Mammary epithelial cell (primary cell): ENCODE measurements at places on chromosomes 3 and 15. TPM values are rescaled to one million over a fixed set of nuclear protein-coding genes. Genes with fewer than 3 reads are reported as not detected.
A peak's percentile ranks its signal among the peaks of the same experiment; 100 is the strongest.

DNA sequence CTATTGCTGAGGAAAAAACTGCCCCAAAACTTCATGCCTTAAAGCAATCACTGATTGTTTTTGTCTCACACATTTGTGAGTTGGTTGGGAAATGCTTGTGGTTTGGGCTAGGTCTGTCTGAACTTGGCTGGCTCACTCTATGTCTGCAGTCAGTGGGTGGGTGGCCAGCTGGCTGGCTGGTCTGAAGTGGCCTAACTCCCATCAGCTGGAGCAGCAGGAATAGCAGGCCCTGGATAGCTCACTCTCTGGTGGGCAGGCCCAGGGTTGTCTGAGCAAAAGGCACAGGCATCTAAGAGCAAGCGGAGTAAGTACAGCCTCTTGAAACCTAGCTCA is 37.7 kb upstream of the PRR20G start:
- peak; percentile 72 for DNase-seq

DNA sequence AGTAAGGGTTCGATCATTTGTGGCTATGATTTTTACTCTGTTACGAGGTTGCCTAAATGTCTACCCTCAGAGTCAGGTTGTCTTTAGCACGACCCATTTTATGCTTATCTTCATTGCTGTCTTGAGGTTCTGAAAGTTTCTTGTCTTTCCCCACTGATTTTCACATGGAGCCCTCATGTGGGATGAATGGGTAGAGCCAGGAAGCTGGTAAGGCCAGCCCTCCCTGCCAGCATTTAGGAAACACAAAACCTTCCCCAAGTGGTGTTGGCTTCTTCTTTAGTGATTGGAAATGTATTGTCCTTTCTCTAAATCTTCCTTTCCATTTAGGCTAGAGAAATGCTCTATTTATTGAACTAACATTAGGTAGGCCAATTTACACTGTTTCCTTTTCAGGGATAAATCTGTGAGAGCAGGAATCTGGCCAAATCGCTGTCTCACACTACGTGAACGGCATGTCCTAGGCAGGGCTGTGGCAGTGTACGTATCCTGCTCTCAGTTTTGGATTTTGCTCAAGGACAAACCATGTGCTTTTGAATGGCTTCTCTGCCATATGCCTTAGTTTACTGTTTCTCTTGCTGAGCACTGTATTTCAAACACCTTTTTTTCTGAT is 43.7 kb downstream of the MYZAP start:
- DNase-seq: no peak

GRCh38 chr15:53588773-53589172 is 170.7 kb downstream of the WDR72 start:
- peak; percentile 42 for DNase-seq

DNA sequence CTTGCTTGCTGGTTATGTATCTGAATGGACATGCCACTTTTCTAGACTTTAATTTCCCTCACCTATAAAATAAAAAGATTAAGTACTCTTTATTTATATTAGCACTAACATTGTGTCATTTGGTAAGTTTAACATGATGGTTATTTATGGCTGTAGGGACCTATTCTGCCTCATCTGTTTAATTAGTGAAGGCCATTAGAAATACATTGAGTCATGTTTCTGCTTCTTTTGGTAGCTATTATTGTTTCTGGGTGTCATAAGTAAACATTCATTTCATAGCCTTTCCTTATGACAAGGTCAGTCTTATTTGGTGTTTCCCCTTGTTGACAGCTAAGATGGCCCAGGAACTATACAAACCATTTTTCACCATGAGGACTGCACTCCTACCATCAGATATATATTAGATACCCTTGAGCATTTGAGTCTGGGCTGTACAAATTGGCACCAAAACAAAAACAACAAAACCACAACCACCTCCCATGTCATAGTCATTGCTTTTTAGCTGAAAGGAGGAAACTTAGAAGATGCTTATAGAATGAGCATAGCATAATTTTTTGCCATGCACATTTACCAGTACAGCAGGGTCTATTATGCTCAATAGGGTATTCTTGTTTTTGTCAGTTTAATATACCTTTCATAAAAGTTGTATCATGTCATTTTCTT is 39.3 kb downstream of the SRP14 start:
- DNase-seq: no peak

- DNase-seq: no peak
Observed at GRCh38 chr3:66450390-66451022, 50.3 kb downstream of the LRIG1 start.

DNA sequence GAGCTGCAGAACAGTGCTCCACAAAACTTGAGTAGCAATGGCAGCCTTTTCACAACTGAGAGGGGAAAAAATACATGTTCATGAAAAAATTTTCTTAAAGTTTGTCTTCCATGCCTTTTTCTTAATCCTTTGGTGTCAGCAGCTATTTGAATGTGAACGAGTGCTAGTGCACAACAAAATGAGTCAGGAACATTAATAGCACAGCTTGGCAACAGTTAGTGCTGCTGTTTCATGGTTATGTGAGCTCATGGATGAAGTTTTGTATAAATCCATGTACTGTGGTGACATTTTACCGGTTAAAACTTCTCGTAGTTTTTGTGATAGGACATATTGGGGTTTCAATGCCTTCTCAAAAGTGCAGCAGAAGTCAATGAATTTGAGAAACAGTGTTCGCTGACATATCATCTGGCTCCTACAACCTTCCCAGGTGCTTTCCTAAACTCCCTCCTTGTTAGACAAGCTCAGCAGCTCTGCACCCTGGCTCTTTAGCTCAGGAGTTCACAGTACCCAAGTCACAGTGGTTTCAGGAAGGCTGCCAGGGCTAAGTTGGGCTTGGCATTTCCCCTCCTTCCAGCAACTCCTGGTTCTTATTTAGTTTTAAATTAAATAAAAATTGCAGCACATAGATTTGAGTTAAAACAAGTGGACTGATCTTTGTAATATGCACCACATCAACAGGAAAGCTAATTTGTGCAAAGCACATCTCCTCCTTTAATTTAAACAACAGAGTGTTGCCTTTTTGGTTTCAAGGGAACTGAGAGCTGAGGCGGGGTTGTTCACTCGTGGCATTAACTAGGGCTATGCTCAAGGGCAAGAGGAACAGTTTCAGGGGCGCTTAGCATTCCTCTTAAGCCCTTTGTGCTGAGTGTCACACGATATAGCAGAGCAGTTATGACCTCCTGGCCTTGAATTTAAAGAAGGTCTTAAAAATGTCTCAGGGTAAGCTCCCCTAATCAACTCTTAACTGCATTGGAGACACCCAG is 362.8 kb downstream of the CHST2 start:
- DNase-seq: no peak

GRCh38 chr3:126851382-126851781 is 131.5 kb upstream of the PLXNA1 start:
- DNase-seq: no peak

ANKRD28 gene
- polyA plus RNA-seq: 25.1 TPM

RASGRF1 gene
- polyA plus RNA-seq: 1.1 TPM

- no peak for DNase-seq
Observed at GRCh38 chr15:44596511-44597010, 59.6 kb downstream of the EIF3J start.

DNA sequence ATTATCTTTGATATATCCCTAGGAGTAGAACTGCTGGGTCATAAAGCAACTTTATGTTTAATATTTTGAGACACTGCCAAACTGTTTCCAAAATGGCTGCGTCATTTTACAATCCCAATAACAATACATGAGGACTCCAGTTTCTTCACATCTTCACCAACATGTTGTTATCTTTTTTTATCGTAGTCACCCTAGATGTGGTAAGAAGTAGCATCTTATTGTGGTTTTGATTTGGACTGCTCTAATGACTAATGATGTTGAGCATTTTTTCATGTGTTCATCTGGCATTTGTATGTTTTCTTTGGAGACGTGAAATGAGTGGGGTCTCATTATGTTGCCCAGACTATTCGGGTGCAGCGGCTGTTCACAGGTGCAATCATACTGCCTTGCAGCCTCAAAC is 83.8 kb downstream of the MAP4 start:
- no peak for DNase-seq

GRCh38 chr3:127212711-127213110 is 19.8 kb downstream of the PRR23E start:
- DNase-seq: no peak

DNA sequence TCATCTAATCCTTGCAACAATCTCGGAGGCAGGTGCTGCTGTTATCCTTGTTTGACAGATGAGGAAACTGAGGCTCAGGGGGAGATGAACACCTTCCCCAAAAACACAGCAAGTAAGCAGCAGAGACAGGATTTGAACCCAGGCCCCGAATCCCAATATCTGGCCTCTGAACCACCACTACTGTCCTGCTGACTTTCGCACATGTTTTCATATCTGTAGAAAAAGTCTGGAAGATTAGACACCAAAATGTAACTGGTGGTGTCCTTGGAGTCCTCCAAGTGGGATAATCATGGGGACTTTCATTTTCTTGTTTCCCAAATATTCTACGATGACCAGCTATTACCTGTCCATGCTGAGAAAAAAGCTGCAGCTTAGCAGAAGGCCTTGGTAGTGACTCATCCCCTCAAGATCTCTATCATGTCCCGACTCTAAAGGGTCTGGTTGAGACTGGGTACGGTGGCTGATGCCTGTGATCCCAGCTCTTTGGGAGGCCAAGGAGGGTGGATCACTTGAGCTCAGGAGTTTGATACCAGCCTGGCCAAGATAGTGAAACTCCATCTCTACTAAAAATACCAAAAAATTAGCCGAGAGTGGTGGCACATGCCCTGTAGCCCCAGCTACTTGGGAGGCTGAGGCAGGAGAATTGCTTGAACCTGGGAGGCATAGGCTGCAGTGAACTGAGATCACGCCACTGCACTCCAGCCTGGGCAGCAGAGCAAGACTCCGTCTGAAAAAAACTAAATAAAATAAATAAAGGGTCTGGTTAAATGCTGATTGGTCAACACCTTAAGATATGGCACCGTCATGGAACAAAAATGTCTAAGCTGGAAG is 8.6 kb downstream of the IRAK2 start:
- peak; percentile 62 for DNase-seq

FBLN2 gene
- polyA plus RNA-seq: 0.03 TPM

AGTR1 gene
- polyA plus RNA-seq: not detected

- no peak for DNase-seq
Observed at GRCh38 chr3:132981719-132982118, 56.5 kb upstream of the TMEM108 start.

GRCh38 chr3:13301286-13301987 is 118.7 kb downstream of the NUP210 start:
- peak; percentile 64 for DNase-seq

GRCh38 chr3:9820946-9821345 is 10.9 kb downstream of the TTLL3 start:
- DNase-seq: no peak

VEPH1 gene
- 0.39 TPM for polyA plus RNA-seq

P2RY1 gene
- polyA plus RNA-seq: 0.12 TPM

GRCh38 chr15:45402955-45403877 is 24.9 kb upstream of the GATM start:
- DNase-seq: peak; percentile 89

- DNase-seq: peak; percentile 17
Observed at GRCh38 chr15:80550908-80551260, 144.2 kb upstream of the ABHD17C start.

PLCL2 gene
- 0.15 TPM for polyA plus RNA-seq

DNA sequence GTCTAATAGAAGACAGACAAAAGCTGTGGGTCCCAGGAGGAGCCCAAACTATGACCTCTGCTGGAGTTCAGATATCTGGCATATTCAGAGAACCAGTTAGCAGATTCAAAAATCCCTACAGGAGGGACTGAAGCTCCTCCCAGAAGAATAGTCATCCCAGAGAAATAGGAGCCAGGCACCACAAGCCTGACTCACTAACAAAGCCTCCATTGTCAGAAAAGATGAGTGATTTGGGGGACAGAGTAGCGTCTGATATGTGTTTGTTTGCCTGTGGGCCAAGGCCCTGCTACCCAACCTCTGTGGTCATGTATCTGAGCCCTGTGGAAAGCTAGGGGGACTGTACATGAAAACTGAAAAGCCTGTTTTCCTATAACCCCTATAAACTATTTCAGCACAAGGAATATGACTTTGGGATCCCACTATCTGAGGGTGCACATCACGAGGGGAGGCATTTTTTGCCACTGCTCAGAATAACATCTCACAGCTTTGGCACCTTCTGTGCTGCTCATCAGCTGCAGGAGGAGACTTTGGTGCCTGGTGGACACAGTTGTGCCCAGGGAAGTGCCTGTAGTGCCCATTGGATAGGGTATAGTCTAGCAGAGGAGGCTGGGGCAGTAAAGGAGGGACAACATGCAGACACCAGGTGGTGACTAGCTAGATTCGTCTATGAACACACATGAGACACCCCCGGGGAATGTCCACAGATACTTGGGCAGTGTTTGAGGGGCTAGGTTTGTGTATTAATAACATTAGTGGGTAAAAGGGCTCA is 9.7 kb upstream of the LARP6 start:
- DNase-seq: peak; percentile 96

DNA sequence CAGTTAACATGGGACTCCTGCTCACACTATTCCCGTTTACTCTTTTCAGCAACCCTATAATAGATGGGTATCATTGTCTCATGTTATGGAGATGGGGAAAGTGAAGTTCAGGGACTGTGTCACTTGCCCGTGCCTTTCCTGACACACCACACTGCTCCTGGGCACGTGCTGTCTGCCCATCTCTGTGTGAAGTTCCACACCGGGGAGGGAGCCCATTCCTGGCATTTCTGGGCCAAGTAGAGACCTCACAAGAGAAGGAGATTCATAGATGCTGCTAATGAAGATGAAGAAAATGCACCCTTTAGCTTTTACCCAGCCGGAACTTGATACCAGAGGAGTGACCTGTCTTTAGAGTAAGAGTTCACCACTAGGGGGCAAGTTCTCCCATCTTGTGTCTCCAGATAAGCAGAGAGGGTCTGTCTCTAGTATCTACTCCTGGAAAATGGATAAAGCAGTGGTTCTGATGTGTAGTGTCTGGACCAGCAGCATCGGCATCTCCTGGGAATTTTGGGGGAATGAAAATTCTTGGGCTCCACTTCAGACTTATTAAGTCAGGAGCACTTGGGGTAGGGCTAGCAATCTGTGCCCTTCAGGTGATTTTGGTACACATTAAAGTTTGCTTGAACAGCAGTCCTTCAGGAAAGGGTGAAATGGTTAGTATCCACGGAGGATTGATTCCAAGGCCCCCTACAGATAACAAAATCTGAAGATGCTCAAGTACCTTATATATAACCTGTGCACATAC is 2.0 kb upstream of the TOPBP1 start:
- DNase-seq: peak; percentile 33

DNA sequence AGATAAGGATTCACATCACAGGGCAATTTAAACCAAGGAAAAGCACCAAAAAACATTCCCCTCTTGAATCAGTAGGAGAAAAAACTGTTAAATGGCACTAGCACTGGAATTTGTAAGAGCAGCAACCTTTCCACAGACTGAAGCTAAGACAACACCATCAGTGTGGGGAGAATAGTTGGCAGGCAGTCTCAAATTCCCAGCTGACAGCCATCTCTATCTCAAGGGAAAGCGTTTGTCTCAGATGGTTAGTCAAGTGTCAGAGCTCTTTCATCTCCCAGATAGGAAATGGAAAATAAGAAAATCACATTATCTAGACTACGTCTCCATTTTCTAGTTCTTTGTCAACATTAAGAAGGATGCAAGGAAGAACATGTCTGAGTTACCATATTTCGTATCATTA is 228.7 kb downstream of the WDR72 start:
- DNase-seq: no peak

TOPBP1 gene
- 22.4 TPM for polyA plus RNA-seq

IQCF5 gene
- polyA plus RNA-seq: not detected

ARNT2 gene
- polyA plus RNA-seq: 0.34 TPM
